Activated CD4-positive, alpha-beta T cell treated with anti-CD3 and anti-CD28 coated beads for 4 hours (primary cell): ENCODE measurements at places on chromosomes 13 and 19.

GRCh38 chr19:53308339-53308811 lies 25.2 kb upstream of the ZNF845 start:
- DNase-seq, result no peak

- no peak for DNase-seq
Measured at GRCh38 chr13:50649211-50649610, 194.3 kb downstream of the DLEU7 start.

- no peak for DNase-seq
Measured at GRCh38 chr19:33627526-33627925, 5.8 kb downstream of the CHST8 start.

- DNase-seq, result no peak
Measured at GRCh38 chr19:19633711-19634515, 5.9 kb upstream of the LPAR2 start.
